Omental fat pad (tissue), 4 donors: ENCODE measurements at places on chromosomes 6 and 20. TPM values are rescaled to one million over a fixed set of nuclear protein-coding genes. Genes with fewer than 3 reads are reported as not detected.

DNA sequence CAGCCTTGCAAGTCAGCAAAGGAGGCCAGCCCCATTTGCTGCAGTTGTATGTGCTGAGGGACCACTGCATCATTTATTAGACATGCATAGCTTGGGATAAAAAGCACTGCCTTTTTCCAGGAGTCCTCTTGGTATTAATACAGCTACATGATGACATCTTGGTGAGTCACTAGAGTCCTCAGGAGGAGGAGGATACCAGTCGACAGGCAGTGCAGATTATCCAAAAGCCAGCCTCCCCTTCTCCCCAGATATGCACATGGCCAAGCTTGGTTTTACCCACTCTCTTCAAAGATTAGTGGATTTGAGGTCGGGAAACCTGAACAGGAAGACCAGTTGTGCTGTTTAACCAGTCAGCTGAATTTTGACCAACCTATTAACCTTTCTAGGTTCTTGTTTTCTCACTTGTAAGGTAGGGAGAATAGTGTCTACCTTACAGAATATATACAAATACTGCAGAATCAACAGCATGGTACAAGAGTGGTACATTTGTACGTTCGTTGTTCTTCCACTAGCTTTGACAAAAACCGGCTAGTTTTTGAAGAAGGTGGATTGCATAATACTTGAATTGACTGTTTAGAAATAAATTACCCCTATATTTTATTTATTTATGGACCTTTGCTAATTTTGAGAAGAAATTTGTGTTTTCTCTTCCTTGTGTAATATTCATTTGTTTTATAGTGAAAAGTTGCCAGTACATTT, 31.9 kb downstream of the VAPB start:
- no peak for DNase-seq

GRCh38 chr6:118895859-118896258, 1.9 kb downstream of the ASF1A start:
- no peak for DNase-seq

DNA sequence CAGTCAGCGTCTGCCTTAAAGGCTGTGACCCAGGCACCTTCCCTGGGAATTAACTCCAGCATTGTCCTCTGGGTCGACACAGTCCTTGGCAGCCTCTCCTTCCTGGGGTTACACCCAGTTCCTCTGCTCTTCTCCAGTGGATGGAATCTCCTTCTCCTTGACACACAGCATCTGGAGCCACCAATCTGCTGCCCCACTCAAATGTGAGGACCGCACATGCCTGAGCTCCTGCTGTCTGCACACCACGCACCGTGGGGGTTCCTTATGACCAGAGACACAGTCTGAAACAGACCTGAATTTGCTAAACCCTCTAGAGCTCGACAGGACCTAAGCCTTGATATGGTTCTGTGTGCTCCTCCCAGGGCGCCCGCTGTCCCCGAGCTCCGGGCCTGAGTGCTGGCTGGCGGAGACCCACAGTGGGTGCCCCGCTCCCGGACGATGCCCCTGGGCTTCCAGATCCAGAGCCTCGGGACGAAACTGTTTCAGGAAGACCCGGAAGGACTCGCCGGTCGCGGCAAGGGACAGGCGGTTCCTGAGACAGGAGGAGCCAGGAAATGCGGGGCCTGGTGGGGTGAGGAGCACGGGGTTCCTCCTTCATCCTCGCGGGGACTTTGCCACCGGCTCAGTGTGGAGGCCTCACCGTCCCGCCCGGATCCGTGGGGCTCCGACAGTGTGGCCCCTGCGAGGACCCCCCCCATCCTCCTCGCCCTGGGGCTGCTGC, 2.5 kb upstream of the RAET1G start:
- DNase-seq, result no peak

GRCh38 chr6:148146717-148147462, 195.7 kb upstream of the SASH1 start:
- DNase-seq, result no peak

GRCh38 chr6:170292407-170293158, 1.7 kb upstream of the DLL1 start:
- DNase-seq, result no peak

DNA sequence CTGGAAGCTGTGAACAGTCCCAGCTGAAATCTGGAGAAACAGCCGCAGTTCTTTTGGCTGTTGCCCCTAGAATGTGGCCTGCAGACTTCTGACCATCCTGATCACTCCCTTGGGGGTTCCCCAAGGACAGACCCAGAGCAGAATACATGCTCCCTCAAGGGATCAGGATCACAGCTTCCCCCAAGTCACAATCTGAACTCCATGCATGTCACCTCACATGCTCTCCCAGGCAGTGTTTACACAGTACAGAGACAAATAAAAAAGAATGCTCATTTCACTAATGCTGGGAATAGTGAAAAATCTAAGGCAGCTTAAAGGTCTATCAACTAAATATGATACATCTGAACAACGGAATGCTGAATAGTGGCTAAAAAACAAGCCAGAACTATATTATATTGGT, 20.5 kb downstream of the SPAG4 start:
- DNase-seq, result no peak

DNA sequence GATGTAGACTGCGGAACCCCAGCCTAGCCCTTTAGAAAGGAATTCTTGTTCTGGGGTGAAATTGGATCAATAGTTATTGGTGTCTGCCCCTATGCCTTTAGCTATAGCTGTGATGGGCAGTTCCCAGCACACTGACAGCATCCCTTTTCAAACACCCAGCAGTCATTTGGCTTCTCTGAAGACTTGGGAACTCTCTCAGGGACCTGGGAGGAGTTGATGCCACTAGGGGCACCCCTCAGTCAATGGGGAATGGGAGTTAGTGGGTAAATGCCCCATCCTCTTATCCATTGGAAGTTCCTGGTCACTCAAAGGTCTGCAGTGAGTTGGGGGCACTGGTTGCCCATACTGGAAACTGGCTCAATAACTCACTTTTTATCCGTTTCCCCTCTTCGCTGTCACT, 31.6 kb upstream of the CSNK2A1 start:
- no peak for DNase-seq

GRCh38 chr20:32727683-32728082, 15.6 kb downstream of the COMMD7 start:
- no peak for DNase-seq

DNA sequence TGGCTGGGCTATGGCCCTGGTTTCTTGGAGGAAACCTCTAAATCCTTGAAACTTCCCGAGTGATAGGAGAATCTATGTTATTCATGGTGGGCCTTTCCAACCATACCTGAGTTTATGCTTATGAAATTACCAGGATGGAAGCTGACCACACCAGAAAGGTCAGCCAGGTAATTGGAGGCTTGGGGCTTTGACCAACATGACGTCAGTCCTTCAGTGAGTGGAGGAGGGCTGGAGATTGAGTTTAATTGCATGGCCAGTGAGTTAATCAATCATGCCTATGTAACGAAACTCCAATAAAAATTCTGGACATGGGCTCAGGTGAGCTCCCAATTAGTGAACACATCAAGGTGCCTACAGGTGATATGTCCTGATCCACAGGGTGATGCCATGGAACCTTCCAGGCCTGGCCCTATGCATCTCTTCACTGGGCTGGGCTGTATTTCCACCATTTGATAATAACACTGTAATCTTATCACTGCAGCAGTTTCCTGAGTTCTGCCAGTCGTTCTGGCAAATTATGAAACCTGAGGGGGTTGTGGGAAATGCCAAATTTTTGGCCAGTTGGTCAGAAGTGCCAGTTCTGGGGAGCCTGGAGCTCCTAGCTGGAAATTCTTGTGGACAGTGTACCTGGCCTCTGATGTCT, 106.5 kb downstream of the CDH26 start:
- no peak for DNase-seq

- DNase-seq, result no peak
Observed at GRCh38 chr20:31990641-31991338, 19.4 kb upstream of the CCM2L start.

- no peak for DNase-seq
Observed at GRCh38 chr20:52313341-52313963, 121.9 kb upstream of the ZFP64 start.

- DNase-seq, result no peak
Observed at GRCh38 chr6:127954082-127954481, 53.2 kb upstream of the THEMIS start.

GRCh38 chr6:16049168-16049567, 79.7 kb upstream of the MYLIP start:
- DNase-seq, result no peak

GRCh38 chr6:41850861-41851260, 44.3 kb downstream of the USP49 start:
- no peak for DNase-seq

DNA sequence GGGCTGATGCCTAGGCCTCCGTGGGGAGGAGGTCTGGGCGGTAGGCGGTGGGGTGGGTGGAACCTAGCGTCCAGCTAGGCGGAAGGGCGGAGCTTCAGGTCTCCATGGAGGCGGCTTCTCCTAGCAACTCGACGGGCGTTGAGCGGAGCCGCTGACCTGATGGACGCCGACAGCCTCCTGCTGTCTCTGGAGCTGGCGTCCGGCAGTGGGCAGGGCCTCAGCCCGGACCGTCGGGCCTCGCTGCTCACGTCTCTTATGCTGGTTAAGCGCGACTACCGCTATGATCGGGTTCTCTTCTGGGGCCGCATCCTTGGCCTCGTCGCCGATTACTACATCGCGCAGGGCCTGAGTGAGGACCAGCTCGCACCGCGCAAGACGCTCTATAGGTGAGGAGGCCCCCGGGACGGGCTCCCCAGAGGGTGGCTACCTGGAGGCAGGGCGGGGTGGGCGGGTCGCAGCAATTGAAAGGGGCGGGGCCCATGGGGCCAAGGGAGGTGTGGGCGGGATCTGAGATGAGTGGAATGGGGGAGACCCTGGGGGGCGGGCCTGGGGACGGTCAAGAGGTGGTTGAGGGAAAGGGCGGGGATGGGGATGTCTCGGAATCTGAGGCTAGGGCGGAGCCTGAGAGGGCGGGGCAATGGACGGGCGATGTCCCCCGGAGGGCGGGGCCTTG, at the start of gene RSPH9:
Gene RSPH9 (plus strand): TSS at position 97 of the 673 bp plus-strand sequence. CDS start 63 bp downstream, at position 160.
- DNase-seq, result peak; percentile 61

DNA sequence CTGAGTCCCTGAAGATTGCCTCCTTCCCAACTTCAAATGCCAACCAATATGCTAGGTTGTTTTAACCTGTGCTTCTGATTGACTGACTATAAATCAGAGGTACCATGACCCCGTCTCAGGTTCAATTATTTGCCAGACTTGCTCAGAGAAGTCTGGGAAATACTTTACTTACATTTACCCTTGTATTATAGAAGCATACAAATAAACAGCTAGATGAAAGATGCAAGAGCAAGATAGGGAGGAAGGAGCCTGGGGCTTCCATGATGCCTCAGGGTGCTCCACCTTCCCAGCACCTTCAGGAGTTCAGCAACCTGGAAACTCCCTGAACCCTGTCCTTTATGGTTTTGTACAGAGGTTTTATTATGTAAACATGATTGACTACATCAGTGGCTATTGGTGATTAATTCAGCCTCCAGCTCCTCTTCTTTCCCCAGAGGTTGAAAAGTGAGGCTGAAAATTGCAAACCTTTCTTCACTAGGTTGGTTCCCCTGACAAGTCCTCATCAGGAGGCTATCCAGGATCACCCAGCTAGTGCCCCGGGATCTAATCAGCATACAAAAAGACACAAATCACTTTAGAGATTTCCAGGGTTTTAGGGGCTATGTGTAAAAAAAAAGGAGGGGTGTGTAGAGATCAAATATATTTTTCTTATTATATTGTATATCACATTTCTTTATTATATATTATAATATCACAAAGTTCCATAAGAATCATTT, 547.7 kb downstream of the EPM2A start:
- DNase-seq, result no peak

DNA sequence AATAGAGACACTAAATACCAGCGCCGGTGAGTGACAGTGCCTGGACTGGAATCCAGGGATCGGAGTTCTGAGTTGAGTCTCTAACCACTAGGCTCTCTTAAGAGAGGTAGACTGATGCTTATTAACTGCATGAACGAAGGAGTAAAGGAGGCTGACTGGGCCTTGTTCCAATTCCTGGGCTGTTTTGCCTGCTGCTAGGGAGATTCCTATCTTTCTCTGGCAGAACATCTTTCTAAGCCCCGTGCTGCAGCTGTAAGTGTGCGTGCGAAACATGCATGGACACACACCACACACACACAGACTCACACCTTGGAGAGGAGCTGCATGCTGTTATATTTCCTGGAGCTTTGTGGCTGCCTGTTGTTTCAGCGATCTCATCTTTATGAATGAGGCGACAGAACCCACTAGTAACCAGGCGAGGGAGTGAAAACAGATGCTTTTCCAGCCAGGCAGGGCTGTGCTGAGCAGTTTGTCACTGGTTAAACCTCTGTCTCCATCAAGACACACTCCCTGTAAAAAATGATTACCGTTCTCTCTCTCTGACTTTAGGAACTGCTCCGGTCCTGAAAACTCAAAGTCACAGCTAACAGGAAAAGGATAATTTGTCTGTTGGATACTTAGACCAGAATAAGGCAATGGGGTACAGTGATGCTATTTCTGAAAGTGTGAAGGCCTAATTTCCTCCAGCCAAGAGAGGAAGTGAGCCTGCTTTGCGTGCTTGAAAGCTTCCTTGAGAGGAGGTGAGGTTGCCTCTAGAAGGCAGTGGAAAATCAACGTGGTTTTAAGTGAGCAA, 157.4 kb upstream of the ZNF217 start:
- DNase-seq, result no peak

GRCh38 chr6:27312950-27313271, 838 bp upstream of the POM121L2 start:
- no peak for DNase-seq

The SOX18 gene
- total RNA-seq, result 2.9 TPM

The BHLHE23 gene
- not detected for total RNA-seq

The BMP5 gene
- total RNA-seq, result not detected

The RAB44 gene
- total RNA-seq, result 0.37 TPM

The ADAM33 gene
- total RNA-seq, result 27.3 TPM

The MOG gene
- total RNA-seq, result not detected

The GSTA1 gene
- not detected for total RNA-seq

The TRIM15 gene
- not detected for total RNA-seq

The DDX43 gene
- total RNA-seq, result 10.7 TPM

The CDC25B gene
- total RNA-seq, result 11.7 TPM

The PAX1 gene
- not detected for total RNA-seq

The TRIM39 gene
- total RNA-seq, result 10.4 TPM

The NMBR gene
- total RNA-seq, result not detected

The SPATS1 gene
- not detected for total RNA-seq
